NCI-H1436 treated with DMSO at 0.1 percent for 48 hours (cell line): ENCODE measurements at places on chromosomes 1 and 21.

- DNase-seq, result no peak
Observed at GRCh38 chr1:11653101-11653860, 948 bp downstream of the FBXO2 start.

- no peak for DNase-seq
Observed at GRCh38 chr1:55699228-55699627, 484.1 kb upstream of the USP24 start.

GRCh38 chr1:218939095-218939494 lies 234.6 kb upstream of the LYPLAL1 start:
- DNase-seq, result no peak

- DNase-seq, result no peak
Observed at GRCh38 chr1:11373895-11374747, 101.1 kb downstream of the UBIAD1 start.

- no peak for DNase-seq
Observed at GRCh38 chr1:174786760-174787159, 213.0 kb upstream of the CACYBP start.

DNA sequence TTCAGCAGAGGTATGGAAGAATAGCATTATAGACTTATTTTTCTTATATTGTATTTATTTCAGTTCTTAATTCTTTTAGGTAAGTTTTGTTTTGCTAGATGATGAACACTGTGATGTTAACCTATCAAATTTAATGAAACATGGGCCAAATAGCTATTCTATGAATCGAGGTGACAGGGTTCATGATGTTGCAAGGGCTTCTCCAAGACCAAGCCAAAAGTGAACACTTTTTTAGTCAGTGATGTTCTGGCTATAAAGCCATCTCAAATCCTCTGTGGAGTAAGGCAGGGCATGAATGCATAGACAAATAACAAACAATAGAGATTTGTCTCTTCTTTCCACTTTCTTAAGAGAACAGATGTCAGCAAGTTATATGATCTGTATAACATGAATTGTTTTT lies 26.7 kb downstream of the C1orf146 start:
- DNase-seq, result no peak
